Breast epithelium (tissue), 4 donors: ENCODE measurements at places on chromosomes 1 and 21. TPM values are rescaled to one million over a fixed set of nuclear protein-coding genes. Genes with fewer than 3 reads are reported as not detected.
A peak's percentile ranks its signal among the peaks of the same experiment; 100 is the strongest.

GRCh38 chr1:53781654-53782053 is 42.7 kb upstream of the GLIS1 start:
- no peak for DNase-seq

GRCh38 chr1:162367073-162367472 is 9.6 kb downstream of the SPATA46 start:
- DNase-seq: no peak

GRCh38 chr1:217943361-217943760 is 312.2 kb downstream of the SPATA17 start:
- DNase-seq: no peak

Gene KCNA3
- total RNA-seq: 2.2 TPM

- no peak for DNase-seq
These were observed 1.0 kb downstream of the NPR1 start for GRCh38 chr1:153679337-153680119.

Gene ABCG1
- 10.6 TPM for total RNA-seq

DNA sequence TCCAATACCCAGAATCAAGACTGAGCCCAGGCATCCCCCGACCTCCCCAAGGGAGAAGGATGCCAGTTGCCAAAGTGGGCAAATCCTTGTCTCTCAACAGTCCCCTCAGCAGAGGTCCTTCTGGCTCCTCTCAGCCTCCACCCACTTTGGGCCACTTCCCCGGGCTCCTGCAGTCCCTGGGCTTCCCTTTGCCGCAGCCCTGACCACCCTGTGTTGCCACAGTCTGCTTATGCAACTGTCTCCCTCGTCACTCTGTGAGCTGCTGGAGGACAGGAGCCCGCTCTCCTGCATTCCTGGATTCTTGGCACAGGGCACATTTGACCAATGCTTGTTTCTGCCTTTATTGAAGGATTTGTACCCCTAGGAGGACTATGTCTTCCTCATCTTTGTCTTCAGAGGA is 2.9 kb upstream of the LRP8 start:
- peak; percentile 35 for DNase-seq

GRCh38 chr1:184553845-184554244 is 167.0 kb downstream of the C1orf21 start:
- DNase-seq: no peak

- no peak for DNase-seq
These were observed 28.4 kb downstream of the PPFIA4 start for GRCh38 chr1:203054642-203055041.

DNA sequence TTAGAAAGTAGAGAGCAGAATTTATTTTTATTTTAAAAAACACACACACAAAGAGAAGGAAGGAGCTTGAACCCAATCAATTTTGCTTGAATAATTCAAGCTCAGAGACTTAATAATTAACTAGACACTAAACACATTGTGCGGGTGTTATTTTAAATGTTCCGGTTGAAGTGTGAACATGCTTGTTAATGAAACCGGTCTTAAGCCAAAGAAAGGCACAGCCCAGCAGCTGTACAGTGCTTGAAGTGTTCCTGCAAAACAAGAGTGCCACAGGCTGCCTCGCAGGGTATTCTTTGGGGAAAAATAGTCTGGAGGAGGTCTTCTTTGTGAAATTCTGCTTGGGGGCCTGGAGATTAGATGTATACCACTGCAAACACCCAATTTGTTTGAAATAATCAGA is 2.2 kb upstream of the CDC42BPA start:
- DNase-seq: no peak

DNA sequence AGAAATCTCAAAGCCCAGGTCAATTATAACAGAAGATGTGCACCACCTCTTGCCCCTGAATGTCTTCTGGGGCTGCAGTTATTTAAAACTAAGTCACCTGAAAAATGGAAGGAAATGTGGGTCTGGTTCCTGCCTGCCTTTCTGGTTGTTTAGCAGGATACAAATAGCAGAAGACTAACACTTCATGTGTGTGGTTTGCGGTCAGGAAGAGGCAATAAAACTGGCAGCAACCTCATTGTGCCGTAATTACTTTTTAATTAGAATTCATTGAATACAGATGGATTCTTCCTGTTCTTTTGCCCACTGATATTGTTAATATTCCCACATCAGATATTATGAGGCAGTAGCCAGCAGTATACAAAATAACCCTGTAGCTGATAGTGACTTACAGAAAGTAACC is 345.7 kb downstream of the ZNF326 start:
- no peak for DNase-seq

DNA sequence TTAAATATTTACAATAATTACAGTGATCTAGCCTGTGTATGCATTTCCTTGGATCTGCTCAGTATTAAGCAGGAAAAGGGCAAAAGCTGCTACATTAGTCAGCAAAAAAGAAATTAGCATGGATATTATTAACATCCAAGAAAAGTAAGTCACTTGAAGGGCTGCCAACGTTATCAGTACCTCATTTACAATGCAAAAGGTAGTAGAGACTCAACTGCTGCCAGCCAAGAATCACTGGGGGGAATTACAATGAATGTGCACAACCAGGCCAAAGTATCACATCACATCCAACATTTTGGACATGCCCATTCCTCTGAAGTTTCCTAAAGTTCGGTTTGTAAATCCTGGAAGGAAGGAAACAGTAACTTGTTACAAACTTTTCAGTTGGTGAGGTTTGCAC is 1.9 kb downstream of the CNN3 start:
- no peak for DNase-seq

Gene RGS8
- total RNA-seq: not detected

DNA sequence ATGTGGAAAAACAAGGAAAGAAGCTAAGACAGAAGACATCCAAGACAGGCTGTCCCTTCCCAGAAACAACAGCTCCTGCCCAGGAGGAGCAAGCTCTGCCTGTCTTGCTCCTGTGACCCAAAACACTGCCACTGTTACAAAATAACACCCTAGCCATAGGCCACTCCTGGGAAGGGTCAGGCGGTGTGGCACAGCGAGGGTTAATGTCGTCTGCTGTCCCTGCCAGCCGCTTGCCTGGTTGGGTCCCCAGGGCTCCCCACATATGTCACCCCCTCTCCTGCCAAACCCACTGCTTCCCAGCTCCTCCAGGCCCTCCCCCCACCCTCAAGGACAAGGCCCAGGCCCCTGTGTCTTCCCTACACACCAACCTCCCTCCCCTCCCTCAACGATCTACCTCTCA is 3.9 kb upstream of the NHLH1 start:
- no peak for DNase-seq

DNA sequence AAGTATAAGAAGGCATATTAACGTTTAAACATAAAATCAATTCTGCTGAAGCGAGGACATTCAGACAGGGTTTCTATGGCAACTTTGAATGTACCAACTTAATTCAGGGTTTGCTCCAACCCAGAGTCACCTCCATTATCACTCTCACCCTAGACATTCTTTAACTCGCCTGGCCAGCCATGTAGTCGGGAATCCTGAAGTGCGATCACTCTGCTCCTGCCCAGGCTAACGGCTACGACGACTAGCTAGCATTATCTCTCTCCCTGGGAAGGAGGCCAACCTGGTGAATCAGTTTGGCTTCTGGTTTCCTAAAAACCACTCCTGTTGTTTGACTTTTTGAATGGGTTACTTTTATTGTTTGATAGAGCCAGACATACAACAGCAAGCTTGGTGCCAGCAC is 38.9 kb upstream of the ZBTB18 start:
- DNase-seq: no peak

Gene SFN
- 12.1 TPM for total RNA-seq

DNA sequence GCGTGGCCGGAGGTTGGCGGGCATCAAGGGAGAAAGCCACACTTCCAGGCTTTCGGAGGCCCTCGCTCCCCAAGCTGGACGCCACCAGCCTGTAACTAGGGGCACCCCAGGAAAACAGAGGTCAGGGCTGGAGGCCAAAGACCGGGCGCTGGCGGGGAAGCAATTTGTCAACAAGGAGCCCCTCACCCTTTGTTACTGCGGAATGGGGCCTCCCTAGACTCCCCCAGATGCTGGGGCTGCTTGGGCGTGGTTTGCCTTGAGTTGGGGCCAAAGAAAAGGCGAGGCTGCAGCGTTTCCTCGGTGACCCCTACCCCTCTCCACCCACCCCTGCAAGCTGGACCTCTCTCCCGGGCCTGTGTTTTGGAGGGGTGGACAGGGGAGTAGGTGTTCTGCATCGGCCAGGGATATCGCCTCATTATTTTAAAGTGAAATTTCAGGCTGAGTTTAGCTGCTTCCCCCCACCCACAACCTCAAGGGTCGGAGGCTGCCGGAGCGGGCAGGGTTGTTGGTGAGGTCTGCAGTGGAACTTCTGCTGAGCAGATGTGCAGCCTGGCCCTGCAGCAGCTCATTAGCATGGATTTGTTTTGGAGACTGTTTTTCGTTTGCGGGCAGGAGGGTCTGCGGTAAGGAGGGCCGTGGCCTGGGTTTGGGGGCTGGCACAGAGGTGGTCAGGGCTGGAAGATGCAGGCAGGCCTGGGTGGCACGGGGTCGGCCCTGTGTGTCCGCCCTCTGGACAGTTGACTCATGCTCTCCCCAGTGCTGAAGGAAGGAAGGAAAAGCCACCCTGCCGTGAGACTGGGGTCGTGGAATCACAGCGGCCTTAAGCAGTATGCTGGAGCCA is 1.5 kb downstream of the NBL1 start:
- DNase-seq: no peak

Gene LCA5L
- total RNA-seq: 1.6 TPM

GRCh38 chr1:212423879-212424278 is 8.8 kb upstream of the NENF start:
- no peak for DNase-seq

- no peak for DNase-seq
These were observed 16.7 kb downstream of the SPATA21 start for GRCh38 chr1:16420424-16421118.

GRCh38 chr1:232923739-232924386 is 26.5 kb upstream of the NTPCR start:
- DNase-seq: no peak

DNA sequence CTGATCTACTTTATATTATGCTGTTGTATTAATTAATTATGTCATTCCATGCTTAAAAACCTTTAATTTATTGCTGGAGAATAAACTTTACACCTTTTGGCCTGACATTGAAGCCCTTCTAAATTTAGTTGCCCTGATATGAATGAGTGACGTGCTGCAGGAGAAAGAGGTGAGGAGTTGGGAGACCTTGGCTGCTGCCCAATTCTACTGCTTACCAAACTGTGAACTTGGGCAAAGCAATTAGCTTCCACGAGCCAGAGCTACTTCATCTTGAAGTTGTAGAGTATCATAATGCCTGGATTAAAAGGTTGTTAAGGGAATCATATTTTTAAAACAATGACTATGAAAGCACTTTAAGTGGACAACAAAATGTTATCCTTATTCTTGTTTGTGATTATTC is 126.8 kb upstream of the DEPDC1 start:
- DNase-seq: no peak

GRCh38 chr1:86288586-86289147 is 107.5 kb downstream of the ODF2L start:
- no peak for DNase-seq

DNA sequence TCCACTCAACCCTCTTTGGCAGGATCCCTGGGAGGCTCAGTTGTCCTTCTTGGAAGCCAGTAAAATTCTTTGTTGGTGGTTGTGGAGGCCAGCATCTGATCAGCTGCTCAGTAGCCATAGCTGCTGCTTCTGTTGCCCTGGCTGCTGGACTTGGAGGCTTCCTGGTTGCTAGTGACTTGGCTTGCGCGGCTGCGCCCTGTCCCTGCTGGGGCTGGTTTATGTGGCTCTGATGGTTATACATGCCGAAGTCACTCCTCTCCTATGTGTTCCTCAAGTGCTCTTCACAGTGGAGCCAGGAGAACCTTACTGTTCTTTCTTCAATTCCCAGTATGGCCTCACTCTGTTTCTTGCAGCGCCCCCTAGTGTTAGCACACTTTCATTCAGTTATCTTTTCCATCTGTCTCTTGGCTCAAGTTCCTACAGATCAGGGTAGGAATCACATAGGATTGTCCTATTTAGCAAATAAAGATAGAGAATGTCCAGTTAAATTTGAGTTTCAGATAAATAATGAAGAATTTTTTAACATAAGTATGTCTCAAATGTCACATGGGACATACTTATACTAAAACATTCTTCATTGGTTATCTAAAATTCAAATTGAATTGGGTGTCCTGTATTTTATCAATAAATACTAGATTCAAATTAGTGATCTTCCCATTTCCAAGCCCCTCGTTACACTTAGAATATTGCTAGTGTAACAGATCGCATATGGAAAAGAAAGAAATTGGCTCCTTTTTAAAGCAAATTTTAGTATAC is 176.5 kb downstream of the TGFB2 start:
- no peak for DNase-seq

Gene CD101
- total RNA-seq: 3.9 TPM

- DNase-seq: peak; percentile 33
These were observed 168.4 kb downstream of the ZZZ3 start for GRCh38 chr1:77513839-77514763.

DNA sequence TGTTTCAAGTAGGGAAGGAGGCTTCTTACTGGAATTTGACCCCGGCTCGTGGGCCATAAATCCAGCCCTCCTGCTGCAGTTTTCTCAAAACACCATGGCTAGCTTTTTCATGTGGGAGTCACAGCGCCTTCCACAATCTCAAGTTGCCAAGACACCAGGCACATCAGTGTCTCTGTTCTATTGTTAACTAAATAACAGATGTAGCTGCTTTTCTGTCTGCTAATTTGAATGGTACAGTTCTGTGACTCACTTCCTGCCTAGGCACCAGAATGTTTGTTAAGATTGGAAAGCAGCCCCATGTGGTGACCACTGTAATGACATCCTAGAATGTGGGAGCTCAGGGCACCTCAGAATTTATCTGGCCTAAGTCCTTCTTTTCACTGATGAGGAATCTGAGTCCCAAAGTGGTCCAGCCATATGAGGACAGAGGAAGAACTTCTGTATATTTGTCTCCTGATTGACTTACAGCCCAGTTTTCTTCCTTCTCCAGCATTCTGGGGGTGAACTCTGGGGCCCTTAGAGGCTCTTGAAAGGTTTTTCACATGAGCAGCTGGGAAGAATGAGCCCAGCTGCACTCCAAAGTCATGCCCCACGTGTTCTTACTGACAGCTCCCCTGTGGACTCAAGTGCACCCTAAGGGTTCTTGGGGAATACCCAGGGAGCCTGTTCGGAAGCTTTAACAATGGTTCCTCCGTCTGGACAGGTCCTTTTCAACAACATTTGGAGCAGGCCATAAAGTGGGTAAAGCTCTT is 27.5 kb downstream of the TRIM45 start:
- DNase-seq: no peak

GRCh38 chr1:108121358-108122143 is 78.6 kb downstream of the SLC25A24 start:
- no peak for DNase-seq

Gene EFNA1
- total RNA-seq: 120 TPM
